ENCODE measurements at places on chromosomes 5 and 9. TPM values are rescaled to one million over a fixed set of nuclear protein-coding genes. Genes with fewer than 3 reads are reported as not detected.

Gene SMIM32
- 0.05 TPM for polyA plus RNA-seq

- peak; percentile 4 for DNase-seq
Observed at GRCh38 chr9:14692470-14693250, 572 bp downstream of the ZDHHC21 start.

GRCh38 chr9:74773886-74774479 lies 113.7 kb downstream of the TRPM6 start:
- DNase-seq, result peak; percentile 63

- no peak for DNase-seq
Observed at GRCh38 chr5:3155046-3155445, 403.6 kb upstream of the IRX2 start.

- no peak for DNase-seq
Observed at GRCh38 chr5:88662846-88663245, 220.1 kb downstream of the MEF2C start.

- DNase-seq, result peak; percentile 61
Observed at GRCh38 chr9:130451509-130452388, 7.0 kb downstream of the ASS1 start.

GRCh38 chr9:79769476-79770275 lies 197.9 kb downstream of the TLE4 start:
- no peak for DNase-seq

Gene CFAP157
- 0.07 TPM for polyA plus RNA-seq

DNA sequence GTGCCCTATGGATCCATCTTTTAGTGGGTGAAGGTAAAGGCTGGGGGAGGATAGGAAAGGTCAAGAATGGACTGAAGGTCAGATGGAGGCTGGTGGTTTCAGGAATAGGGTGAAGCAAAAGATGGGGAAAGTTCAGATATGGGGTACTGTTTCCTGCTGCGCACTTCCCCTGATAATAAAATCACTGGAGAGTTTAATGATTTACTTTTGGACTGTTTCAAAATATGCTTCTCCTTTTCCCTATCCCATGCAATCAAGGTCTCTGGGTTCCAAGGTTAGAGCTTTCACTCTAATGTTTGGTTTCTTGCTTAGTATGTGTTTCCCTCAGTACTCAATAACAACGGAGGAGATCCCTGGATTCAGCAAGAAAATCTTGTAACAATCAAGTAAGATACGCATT lies 10.8 kb upstream of the PPP3R2 start:
- no peak for DNase-seq

Gene SOHLH1
- polyA plus RNA-seq, result 0.21 TPM

DNA sequence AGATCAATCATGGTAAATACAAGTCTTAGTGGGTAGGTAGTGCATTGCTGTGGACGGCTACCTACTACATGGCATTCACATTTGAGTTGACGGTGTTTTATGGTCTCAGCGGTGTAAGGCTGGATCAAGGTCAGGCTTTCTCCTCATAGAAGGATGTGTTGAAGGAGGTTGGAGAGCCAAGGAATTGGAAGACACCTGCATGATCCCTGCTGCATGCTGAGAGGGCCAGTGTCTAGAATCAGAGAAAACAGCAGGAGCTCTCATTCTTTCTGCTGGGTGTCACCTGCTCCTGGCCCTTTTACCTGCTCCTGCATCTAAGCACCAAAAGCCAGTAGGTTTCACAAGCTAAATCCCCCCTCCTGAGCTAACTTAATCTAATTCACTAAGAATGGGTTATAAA lies 88.2 kb downstream of the RGS7BP start:
- DNase-seq, result no peak

GRCh38 chr5:137486707-137487106 lies 12.4 kb downstream of the SPOCK1 start:
- DNase-seq, result no peak

Gene PCDHGA4
- polyA plus RNA-seq, result 0.49 TPM

Gene SPATA9
- not detected for polyA plus RNA-seq

Gene NMUR2
- polyA plus RNA-seq, result not detected

GRCh38 chr9:128615571-128615970 lies 41.1 kb downstream of the DYNC2I2 start:
- no peak for DNase-seq

DNA sequence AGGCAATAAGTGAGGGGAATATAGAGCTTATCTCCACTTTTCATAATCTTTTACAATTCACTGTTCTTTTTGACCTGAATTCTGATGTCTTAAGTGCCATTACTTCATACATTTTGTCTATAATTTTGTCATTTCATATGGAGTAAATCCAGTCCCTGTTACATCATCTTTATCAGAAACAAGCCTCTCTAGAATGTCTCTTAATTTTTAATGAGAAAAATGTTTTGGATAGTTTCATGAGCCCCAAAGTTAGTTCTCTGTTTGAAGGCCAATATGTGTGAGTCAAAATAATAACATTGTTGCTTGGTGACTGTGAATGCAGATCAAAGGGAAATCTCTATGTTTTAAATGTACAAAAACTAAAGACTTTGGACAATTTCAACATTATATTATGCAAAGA lies 329.6 kb upstream of the ARRDC3 start:
- no peak for DNase-seq

Gene CDKN2B-AS1
- polyA plus RNA-seq, result 2.3 TPM

DNA sequence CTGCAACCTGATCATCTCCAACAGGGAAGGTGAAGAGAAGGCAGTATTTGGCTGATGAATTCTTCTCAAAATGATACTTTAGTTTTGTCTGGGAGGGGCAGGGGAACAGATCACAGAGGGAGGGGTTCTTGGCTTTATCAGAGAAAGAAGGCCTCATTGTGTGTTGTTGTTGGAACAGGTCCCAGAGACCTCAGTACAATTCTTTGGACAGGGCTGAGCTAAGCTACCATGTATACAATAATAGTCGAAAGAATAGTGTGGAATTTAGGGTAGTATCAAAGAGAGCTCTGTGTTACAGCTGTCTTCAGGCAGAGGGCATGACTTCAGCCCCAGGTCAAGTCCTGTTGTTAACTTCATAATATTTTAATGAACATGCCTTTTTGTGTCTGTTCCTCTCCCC lies 39.9 kb downstream of the ARHGAP26 start:
- DNase-seq, result peak; percentile 78

Gene BAAT
- 11.2 TPM for polyA plus RNA-seq

Gene FAM221B
- polyA plus RNA-seq, result not detected

GRCh38 chr9:81737871-81738507 lies 48.6 kb upstream of the TLE1 start:
- DNase-seq, result peak; percentile 6

- DNase-seq, result peak; percentile 13
Observed at GRCh38 chr5:36875051-36875789, 1.3 kb upstream of the NIPBL start.

Gene FAM78A
- polyA plus RNA-seq, result 0.51 TPM

DNA sequence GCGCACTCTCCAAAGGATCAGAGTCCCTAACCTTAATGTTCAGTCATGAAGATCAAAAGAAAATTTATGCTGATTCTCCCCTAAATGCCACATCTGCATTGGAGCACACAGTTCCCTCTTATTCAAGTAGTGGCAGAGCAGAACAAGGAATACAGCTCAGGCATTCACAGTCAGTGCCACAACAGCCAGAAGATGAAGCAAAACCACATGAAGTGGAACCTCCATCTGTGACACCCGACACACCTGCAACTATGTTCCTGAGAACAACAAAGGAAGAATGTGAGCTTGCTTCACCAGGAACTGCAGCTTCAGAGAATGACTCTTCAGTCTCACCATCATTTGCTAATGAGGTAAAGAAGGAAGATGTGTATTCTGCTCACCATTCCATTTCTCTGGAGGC lies 40.0 kb downstream of the CMYA5 start:
- no peak for DNase-seq

- no peak for DNase-seq
Observed at GRCh38 chr9:123423311-123423640, 67.3 kb downstream of the CRB2 start.

Gene ACOT12
- polyA plus RNA-seq, result not detected

DNA sequence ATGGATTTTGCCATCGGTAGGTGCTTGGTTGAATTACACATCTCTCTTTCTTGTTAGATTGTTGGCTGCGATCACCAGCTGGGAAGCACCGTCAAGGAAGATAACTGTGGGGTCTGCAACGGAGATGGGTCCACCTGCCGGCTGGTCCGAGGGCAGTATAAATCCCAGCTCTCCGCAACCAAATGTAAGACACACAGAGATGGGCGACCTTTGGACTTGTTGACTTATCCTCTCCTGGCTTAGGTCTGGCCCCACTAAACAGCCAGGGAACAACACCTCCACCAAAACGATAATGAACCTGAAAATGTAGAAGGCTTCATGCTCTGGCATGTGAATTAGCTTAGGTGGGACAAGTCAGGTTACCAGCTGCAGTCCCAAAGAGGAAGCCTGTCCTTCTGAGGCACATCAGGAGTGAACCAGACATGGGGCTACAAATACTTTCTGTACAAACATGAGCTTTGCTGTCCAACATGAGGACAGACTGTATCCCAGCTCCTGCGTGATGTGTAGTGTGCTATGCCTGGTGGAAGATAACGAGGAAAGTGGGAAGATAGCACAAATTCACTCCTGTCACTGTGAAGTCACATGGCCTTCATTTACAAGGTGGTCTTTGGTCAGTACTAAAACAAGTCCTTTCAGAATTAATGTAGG lies 148.4 kb downstream of the ADAMTSL1 start:
- peak; percentile 66 for DNase-seq

- no peak for DNase-seq
Observed at GRCh38 chr9:20314981-20315380, 307.3 kb downstream of the MLLT3 start.

Gene PCDHGA11
- polyA plus RNA-seq, result 0.04 TPM

GRCh38 chr5:172245703-172246125 lies 37.9 kb downstream of the UBTD2 start:
- no peak for DNase-seq

Gene SLC6A19
- polyA plus RNA-seq, result not detected

DNA sequence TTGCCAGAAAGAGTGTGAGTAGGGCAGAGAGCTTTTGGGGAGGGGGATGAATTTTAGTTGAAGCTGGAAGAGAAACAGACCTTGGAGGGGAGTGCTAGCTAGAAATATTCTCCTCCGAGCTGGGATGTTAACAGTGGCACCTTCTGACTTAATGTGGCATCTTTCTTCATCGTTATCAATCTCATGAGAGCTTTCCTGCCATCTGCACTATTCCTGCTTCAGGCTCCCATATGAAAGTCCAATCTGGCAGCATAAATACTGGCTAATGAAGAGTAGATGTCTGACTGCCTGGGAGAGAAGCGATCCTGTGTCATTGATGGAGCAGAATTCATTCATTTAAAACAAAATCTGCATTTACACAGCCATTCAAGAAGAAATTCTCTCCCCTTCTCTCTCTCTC lies 284.5 kb downstream of the TMEM38B start:
- DNase-seq, result no peak

GRCh38 chr5:107739661-107740060 lies 68.9 kb upstream of the EFNA5 start:
- no peak for DNase-seq

Gene C9orf40
- 3.0 TPM for polyA plus RNA-seq

- DNase-seq, result no peak
Observed at GRCh38 chr5:14440223-14440581, 141.4 kb upstream of the OTULINL start.

GRCh38 chr5:112979723-112980122 lies 3.1 kb downstream of the DCP2 start:
- no peak for DNase-seq

DNA sequence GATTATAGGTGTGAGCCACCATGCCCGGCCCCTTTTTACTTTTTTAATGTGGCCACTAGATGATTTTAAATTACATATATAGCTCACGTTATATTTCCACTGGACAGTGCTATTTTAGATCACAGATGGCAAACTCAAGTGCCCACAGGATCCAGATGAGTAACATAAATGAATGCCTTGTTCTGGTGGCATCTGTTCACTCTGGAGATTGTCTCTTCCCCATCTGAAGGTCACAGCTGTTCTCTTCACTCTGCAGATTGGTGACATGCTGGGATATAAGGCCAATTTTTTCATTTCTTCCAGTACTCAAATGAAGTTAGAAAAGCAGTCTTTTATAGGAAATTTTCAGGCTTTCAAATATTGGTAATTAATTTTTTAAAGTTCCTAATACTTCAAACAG lies 160.1 kb downstream of the DOCK8 start:
- DNase-seq, result no peak

GRCh38 chr9:110261632-110262031 lies 5.3 kb upstream of the TXN start:
- DNase-seq, result no peak

- no peak for DNase-seq
Observed at GRCh38 chr5:166083183-166083959, 2208.1 kb upstream of the WWC1 start.

DNA sequence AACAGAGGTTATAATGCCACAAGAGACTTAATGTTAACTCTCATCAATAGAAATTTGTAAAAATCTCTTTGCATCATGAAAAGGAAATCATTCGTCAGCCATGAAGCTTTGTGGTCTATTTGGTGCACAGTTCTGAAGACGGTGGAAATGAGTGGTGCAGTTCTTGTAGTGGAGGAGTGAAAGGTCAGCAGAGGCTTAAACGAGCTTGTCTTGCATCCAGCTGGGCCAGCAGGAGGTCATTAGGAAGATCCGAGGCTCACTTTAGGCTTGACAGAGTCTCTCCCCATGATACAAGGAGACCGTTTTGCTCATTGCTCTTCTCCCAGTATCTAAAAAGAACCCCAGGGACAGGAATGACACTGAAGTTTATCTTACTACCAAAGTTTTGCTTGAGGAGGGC lies 440.8 kb downstream of the BNC2 start:
- DNase-seq, result no peak

DNA sequence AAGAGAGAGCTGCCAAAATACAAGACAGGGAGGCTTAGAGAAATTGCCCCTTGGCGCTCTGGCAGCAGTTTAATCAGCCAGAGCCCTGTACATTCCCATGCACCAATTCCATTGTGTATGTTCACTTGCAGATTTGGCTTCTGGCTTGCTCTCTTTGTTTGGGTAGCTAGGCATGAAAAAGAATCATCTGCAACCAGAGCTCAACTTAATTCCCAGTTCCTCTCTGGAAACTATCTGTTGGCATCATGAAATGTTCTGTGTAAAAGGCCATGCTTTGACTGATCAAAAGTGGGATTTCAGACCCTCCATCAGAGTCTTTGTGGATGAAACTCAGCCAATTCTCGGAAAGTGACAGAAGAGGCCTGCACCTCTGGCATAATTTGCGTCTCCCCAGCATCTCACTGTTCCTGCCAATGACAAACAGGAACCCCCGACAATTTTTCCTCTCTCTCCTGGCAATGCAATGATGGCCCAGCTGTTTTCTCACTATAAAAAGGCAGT lies 53.8 kb upstream of the RAD23B start:
- DNase-seq, result no peak

GRCh38 chr9:96152550-96152949 lies 149.4 kb downstream of the HSD17B3 start:
- DNase-seq, result no peak

Measured in HepG2 (cell line).